ENCODE measurements at places on chromosomes 3 and 15.

- DNase-seq = no peak
Measured at GRCh38 chr3:11915621-11916424, 69.1 kb upstream of the TAMM41 start.

GRCh38 chr15:66700412-66700801 lies 1.6 kb upstream of the SMAD6 start:
- no peak for DNase-seq

GRCh38 chr3:40800343-40800742 lies 275.6 kb downstream of the ZNF621 start:
- no peak for DNase-seq

DNA sequence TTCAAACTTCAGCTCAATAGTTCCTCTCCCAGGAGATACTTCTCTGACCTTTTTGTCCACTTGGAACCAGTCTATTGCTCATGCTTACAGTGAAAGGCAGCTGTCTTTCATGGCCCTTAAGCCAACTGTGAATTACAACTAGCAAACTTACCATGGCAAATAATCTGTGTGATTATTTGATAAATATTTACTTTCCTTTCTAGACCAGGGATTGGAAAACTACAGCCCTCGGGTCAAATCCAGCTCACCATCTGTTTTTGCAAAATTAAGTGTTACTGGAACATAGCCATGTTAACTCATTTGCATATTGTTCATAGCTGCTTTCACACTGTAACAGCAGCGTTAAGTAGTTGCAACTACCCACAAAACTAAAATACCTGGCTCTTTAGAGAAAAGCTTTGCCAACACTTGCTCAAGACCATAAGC lies 289.1 kb upstream of the MCTP2 start:
- DNase-seq = no peak

GRCh38 chr3:50211930-50212329 lies 6.9 kb downstream of the SLC38A3 start:
- DNase-seq = no peak

DNA sequence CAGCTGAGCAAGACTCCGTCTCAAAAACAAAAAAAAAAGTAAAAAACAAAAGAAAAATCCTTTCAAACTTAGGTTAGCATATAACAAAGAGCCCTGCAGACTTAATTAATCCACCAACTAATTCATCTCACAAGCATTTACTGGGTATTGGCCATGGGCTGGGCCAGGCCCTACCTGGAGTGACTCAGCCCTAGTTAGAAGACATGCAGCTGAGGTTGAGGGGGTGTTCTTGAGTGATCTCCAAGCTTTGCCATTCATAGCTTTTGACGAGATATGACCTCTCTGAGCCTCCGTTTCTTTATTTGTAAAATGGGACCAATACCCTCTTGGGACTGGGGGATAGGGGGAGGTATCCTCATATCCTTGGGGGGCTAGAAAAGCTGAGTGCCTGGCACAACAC lies 7.8 kb downstream of the FBXL22 start:
- no peak for DNase-seq

DNA sequence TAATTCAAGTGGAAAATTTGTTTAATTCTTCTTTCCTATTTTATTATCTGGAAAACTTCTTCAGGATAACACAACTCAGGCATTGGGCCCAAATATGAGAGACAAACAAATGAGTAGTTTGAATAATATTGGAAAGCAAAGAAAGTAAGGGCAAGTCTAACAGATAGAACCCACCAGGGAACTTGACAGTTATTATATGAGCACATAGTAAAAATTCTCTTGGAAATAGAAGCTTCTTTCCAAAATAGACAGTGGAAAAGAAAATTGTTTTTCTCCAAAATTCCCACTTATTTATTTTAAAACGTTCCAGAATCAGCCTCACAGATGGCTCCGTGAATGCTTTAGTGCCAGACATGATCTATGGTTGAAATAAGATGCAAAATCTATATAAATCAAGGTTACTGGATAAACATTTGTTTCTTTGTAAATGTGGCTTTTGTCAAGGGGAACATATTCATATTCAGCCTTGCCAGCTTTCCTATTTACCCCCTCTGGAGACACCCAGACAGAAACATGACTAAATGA lies 23.9 kb downstream of the LDHAL6B start:
- no peak for DNase-seq

DNA sequence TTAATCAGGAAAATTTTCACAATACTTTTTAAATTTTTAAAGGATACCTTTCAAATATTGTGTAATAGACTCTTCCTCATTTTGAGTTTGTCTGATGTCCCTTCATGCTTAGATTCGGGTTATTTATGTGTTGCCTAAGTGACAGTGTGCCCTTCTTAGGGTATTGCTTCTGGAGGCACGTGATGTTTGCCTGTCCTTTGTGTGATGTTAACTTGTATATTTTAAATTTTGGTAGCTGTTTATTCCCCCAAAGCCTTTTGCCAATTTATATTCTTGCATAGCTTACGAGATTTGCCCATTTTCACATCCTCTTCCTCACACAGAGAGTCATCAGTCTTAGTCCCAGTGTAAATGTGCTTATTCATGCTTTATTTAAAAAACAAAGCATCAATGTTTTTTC lies 433.1 kb downstream of the EPHB1 start:
- DNase-seq = no peak

DNA sequence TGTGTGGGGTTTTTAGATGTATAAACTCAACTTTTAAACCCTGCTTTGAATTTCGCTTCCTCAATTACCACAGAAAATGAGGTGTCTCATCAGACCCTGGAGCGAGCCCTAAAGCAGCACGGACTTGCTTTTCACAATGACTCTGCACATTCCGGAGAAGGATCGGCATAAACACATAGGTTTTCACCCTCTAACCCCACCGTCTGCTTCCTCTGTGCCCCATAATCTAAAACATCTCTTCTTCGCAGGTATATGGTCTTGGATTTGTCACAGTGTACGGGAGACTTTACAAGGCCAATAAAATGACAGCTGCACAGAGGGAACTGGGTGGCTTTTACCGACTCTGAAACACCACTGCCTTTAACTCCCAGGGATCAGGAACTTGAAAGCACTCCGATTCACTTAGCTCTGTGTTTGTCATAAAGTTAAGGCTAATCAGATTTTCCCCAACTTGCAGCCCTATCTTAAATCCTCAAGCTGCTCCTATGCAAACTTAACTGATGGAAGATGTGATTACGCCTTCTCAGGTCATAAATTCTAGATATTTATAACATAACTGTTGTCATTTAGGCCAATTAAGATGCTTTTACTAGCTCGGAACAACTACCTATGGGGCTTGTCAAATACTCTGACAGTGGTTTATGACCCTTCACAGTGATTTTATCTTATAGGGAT lies 133.4 kb upstream of the WNT5A start:
- no peak for DNase-seq

GRCh38 chr3:193793123-193793522 lies 200.1 kb downstream of the OPA1 start:
- DNase-seq = no peak

DNA sequence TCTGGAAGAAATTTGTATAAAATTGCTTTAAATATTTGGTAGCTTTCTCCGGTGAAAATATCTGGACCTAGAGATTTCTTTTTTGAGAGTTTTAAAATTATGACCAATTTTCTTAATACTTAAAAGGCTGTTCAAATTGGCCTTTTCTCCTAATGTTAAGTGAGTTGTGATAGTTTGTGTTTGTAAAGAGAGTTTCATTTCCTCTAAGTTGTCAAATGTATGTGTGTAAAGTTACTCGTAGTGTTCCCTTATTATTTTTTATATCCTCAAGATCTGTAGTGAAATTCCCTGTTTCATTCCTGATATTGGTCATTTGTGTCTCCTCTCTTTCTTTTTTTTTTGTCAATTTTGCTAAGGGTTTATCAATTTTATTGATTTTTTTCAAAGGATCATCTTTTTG lies 92.6 kb upstream of the CTNNB1 start:
- no peak for DNase-seq

GRCh38 chr3:25097023-25097422 lies 331.0 kb upstream of the RARB start:
- no peak for DNase-seq

DNA sequence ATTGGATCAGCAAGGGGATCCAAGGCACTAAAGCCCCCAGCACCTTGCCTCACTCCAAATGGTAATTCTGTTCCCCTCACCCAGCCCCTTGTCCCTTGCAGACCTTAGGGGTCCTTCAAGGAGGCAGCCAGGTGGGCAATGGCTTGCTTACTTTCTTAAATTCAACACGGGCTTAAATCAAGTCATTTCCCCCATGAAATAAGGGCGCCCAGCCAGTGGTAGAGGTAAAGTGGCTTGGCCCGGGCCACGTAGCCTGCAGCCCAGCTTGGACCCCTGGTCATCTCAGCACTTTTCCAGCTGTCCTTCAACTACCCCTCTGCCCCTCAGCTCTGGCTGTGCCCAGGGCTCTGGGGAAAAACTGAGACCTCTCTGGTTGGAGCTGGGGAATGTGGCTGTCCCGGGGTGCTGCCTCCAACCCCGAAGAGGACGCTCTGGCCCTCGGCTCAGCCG lies 1.2 kb downstream of the PSTPIP1 start:
- no peak for DNase-seq

DNA sequence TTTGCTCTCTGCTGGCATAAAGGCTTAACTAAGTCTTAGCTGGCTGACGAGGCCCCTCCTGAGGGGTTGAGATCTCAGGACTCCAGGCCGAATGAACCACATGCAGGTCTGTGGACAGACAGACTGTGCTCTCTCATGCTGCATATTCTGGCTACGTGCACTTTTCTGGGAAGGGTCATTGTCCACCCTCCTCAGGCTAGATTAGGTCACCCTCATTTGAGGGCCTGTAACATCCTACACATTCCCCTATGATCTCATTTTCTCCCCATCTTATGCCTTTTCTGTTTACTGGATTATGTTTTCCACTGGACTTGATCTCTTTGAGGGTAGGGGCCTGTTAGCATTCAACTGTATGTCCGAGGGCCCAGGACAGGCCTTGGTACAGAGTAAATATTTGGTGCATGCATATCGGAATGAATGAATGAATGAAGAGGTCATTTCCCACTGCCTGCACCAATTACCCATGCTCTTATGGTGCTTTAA lies 13.7 kb downstream of the EEFSEC start:
- no peak for DNase-seq

DNA sequence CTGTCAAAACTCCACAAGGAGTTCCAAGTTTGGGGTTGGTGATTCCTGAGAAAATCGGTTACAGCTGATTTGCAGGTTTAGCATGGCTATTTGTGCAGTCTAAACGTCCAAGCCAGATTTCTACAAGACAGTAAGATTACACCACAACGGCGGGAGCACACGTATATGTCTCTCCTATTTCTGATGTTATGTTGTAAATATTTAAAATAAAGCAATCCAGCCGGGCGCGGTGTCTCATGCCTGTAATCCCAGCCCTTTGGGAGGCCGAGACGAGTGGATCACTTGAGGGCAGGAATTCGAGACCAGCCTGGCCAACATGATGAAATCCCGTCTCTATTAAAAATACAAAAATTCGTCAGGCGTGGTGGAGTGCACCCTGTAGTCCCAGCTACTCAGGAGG lies 106.8 kb upstream of the IGF1R start:
- DNase-seq = no peak

GRCh38 chr3:15110206-15110605 lies 11.3 kb upstream of the RBSN start:
- DNase-seq = no peak

- no peak for DNase-seq
Measured at GRCh38 chr15:97566961-97567360, 393.5 kb upstream of the ARRDC4 start.

GRCh38 chr3:183690402-183690995 lies 7.1 kb upstream of the YEATS2 start:
- DNase-seq = no peak

DNA sequence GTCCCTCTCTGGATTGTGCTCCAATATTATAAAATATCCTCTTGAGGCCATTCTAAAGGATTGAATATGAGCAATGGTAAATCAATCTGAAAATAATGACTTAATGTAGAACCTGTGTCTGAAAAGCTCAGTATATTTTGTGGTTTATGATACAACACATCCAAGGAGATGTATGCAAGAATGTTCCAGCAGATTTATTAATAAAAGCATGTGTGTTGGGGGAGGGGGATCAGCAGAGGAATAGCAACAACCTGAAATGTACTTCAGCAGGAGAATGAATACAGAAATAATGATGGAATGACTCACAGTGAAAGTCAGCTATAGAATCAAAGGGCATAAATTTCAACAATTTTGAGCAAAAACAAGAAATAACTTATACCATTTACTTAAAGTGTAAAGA lies 56.7 kb upstream of the NUDT16 start:
- DNase-seq = no peak

GRCh38 chr3:152122851-152123250 lies 145.9 kb upstream of the MBNL1 start:
- no peak for DNase-seq

DNA sequence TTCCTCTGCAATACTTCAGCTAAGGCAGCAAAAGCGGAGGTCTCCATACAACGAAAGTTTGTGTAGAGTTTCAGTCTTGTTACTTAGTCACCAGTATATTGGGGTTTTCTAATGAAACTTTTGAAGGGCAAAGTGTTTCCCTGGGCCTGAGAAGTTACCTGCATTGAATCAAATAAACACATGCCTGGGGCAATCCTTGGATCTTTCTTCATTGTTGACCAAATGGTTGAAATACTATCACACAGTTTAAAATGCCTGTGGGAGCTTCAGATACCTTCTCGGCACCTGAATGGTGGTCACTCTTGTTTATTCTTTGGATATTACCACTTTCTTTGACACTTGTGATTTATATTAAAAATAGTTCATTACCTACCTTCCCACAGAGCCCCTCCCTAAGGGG lies 988 bp upstream of the CHSY1 start:
- no peak for DNase-seq

GRCh38 chr15:63879995-63880394 lies 46.2 kb upstream of the HERC1 start:
- DNase-seq = no peak

GRCh38 chr3:127041264-127041820 lies 58.4 kb downstream of the PLXNA1 start:
- no peak for DNase-seq

- DNase-seq = peak; percentile 30
Measured at GRCh38 chr3:106560451-106560966, 691.7 kb upstream of the CBLB start.

DNA sequence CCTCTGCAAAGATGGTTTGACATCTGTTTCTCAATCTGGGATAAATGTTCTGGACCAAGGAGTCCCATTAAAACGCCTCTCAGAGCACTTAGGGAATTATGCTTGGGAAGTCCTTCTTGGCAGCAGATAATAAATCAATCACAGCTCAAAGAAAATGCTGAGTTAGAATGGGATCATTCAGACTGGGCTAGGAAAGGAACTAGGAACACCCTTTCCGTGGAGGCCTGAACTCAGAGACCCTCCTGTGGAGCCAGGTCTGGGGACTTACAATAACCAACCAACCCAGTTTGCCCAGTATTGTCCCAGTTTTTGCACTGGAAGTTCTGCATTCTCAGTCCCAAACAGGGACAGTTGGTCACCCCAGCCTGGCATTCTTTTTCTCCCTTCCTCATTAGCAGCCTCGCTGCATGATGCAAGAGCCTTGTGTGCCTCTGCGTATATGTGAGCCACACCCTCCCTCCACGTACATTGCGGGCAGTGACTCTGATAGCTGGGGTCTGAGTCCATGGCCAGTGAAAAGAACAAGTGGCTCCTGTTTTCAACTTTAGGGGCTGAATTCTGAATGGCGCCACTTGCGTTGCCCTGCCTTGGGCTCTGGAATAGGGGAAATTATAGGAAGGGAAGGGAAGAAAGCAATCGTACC lies 88.7 kb downstream of the SEMA5B start:
- no peak for DNase-seq

Data from Jurkat, Clone E6-1 (cell line).